Testis (tissue), 5 donors: ENCODE measurements at places on chromosomes 13 and 19. TPM values are rescaled to one million over a fixed set of nuclear protein-coding genes. Genes with fewer than 3 reads are reported as not detected.

DLL3 gene
- 6.5 TPM for total RNA-seq

ZNF99 gene
- 4.6 TPM for total RNA-seq

BORA gene
- 5.7 TPM for total RNA-seq

FUT1 gene
- 3.6 TPM for total RNA-seq

MADCAM1 gene
- 2.3 TPM for total RNA-seq

FFAR2 gene
- total RNA-seq: not detected

ZNF730 gene
- total RNA-seq: 3.5 TPM
